Smooth muscle cell of the umbilical artery (primary cell): ENCODE measurements at places on chromosomes 11 and 22. TPM values are rescaled to one million over a fixed set of nuclear protein-coding genes. Genes with fewer than 3 reads are reported as not detected.

Gene PPM1F
- total RNA-seq = 34.4 and 80.5 TPM in 2 replicates

Gene HIC2
- total RNA-seq = 2.4 and 3.4 TPM in 2 replicates

Gene AGBL2
- 0.30 and 2.0 TPM in 2 replicates for total RNA-seq

Gene SMIM38
- 0.30 and 1.0 TPM in 2 replicates for total RNA-seq

Gene CALCA
- not detected in 2 replicates for total RNA-seq

Gene TCN2
- total RNA-seq = 3.1 and 4.5 TPM in 2 replicates

Gene TBX10
- total RNA-seq = not detected in 2 replicates

Gene XKR3
- total RNA-seq = not detected in 2 replicates

Gene FGF19
- not detected in 2 replicates for total RNA-seq

Gene SEC14L2
- 20.8 and 44.2 TPM in 2 replicates for total RNA-seq

Gene NLRP14
- total RNA-seq = 0.18 TPM in 1 of 2 replicates, not detected in the other

Gene OR6T1
- not detected in 2 replicates for total RNA-seq

Gene MMP11
- total RNA-seq = 14.0 and 15.4 TPM in 2 replicates

Gene TPBGL
- under 0.01 and 0.05 TPM in 2 replicates for total RNA-seq

Gene SCN2B
- under 0.01 TPM in 1 of 2 replicates, not detected in the other for total RNA-seq

Gene MUC5AC
- not detected in 2 replicates for total RNA-seq

Gene MFRP
- not detected in 2 replicates for total RNA-seq

Gene OR8D1
- total RNA-seq = not detected in 2 replicates

Gene OLFML1
- 0.18 TPM in 1 of 2 replicates, not detected in the other for total RNA-seq

Gene DEAF1
- total RNA-seq = 22.6 and 31.6 TPM in 2 replicates

Gene P4HA3
- 116 and 240 TPM in 2 replicates for total RNA-seq

Gene PHF21B
- not detected in 2 replicates for total RNA-seq

Gene SYT8
- not detected in 2 replicates for total RNA-seq

Gene PNPLA3
- total RNA-seq = 5.3 and 7.5 TPM in 2 replicates

Gene ROBO4
- 0.30 and 0.46 TPM in 2 replicates for total RNA-seq

Gene SPA17
- 5.0 and 8.1 TPM in 2 replicates for total RNA-seq

Gene RHOD
- 9.7 and 10.1 TPM in 2 replicates for total RNA-seq

Gene LDHAL6A
- total RNA-seq = not detected in 2 replicates

Gene ZP1
- 0.60 and 6.8 TPM in 2 replicates for total RNA-seq

Gene MMP8
- 1.4 and 1.5 TPM in 2 replicates for total RNA-seq

Gene IGLL1
- not detected in 2 replicates for total RNA-seq

Gene CARS1
- 85.7 and 87.9 TPM in 2 replicates for total RNA-seq

Gene IGSF9B
- under 0.01 and 0.51 TPM in 2 replicates for total RNA-seq

Gene LRRC56
- 0.89 and 1.0 TPM in 2 replicates for total RNA-seq

Gene ZNF70
- 4.2 and 6.7 TPM in 2 replicates for total RNA-seq

Gene OR2AG1
- total RNA-seq = not detected in 2 replicates

Gene USP2
- 0.88 TPM in 1 of 2 replicates, not detected in the other for total RNA-seq

Gene PKNOX2
- 1.8 TPM in 2 replicates for total RNA-seq

Gene MICAL2
- 246 and 810 TPM in 2 replicates for total RNA-seq

Gene CRYBB3
- total RNA-seq = not detected in 2 replicates

Gene C11orf91
- not detected in 2 replicates for total RNA-seq

Gene BRSK2
- total RNA-seq = 0.65 and 0.89 TPM in 2 replicates

Gene SNX32
- 0.92 and 1.8 TPM in 2 replicates for total RNA-seq

Gene ZNRF3
- 2.4 and 4.8 TPM in 2 replicates for total RNA-seq

Gene SERHL2
- 3.6 and 4.2 TPM in 2 replicates for total RNA-seq

Gene LMO2
- total RNA-seq = 0.09 TPM in 1 of 2 replicates, not detected in the other

Gene OR52E8
- total RNA-seq = not detected in 2 replicates

Gene MRGPRE
- total RNA-seq = not detected in 2 replicates

Gene KREMEN1
- 3.4 and 4.2 TPM in 2 replicates for total RNA-seq

Gene HBB
- total RNA-seq = not detected in 2 replicates

Gene IL18BP
- 2.7 and 4.5 TPM in 2 replicates for total RNA-seq

Gene ZBTB16
- total RNA-seq = not detected in 2 replicates

Gene PRR33
- total RNA-seq = not detected in 2 replicates

Gene ELMOD1
- 2.1 and 2.8 TPM in 2 replicates for total RNA-seq

Gene C11orf87
- under 0.01 and 0.23 TPM in 2 replicates for total RNA-seq
